ENCODE measurements at places on chromosomes 16 and 17. TPM values are rescaled to one million over a fixed set of nuclear protein-coding genes. Genes with fewer than 3 reads are reported as not detected.

GRCh38 chr17:59425085-59425931 lies 93.9 kb downstream of the YPEL2 start:
- no peak overlapping the region for H3K4me3 ChIP-seq
- H3K27me3 ChIP-seq, result no peaks in the 10 kb centered on the region
- no peak for DNase-seq
- no peaks in the 10 kb centered on the region for H3K36me3 ChIP-seq

GRCh38 chr17:2949469-2950044 lies 113.8 kb downstream of the OR1D5 start:
- no peak overlapping the region for H3K4me3 ChIP-seq
- no peaks in the 10 kb centered on the region for H3K36me3 ChIP-seq

GRCh38 chr16:31916056-31916488 lies 42.5 kb downstream of the ZNF267 start:
- no peak for DNase-seq
- H3K4me1 ChIP-seq, result no peaks in the 10 kb centered on the region
- H3K27me3 ChIP-seq, result no peaks in the 10 kb centered on the region
- H3K4me3 ChIP-seq, result peak overlapping the region; percentile 37

DNA sequence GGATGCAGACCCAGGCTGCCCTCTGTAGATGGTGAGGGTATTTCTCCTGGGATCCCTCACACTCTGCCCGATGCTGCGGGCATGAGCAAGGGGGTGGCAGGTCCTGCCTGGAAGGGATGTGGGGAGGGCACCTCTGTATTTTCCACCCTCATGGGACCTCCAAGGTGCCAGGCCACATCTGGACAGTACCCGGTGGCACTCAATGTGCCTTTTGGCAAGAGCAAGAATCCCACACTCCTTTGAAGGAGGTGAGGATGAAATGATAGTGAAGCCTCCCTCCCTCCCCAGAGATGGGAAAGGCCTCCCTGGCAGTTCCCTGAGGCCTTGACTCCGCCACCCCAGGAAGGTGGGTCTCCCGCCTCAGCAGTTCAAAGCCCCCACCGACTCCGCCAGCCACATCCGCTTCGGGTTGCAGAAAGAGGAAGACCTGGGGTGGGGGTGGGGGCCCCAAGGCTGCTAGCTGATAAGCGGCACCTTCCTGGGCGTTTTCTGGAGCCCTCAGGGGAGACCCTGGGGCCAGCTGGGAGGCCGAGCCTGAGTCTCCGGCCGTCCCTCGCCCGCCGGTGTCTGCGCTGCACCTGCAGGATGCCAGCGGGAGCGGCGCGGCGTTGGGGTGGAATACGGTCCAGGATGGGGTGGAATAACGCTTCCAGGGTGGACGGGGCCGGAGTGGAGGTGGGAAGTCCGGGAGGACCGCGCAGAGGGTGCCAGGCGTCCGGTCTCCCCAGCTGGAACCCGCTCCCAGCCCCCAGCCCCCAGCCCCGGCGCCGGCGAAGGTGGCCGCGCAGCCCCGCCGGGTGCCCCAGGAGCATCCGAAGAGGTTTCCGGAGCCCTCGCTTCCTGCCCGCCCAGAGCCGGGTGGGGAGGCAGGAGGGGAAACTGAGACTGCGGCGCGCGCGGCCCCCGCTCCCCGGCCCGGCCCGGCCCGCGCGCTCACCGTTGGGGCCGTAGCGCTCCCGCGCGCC lies 718 bp downstream of the ATP2A3 start:
- peaks cover 8% of the 10 kb centered on the region for H3K4me1 ChIP-seq
- no peak for DNase-seq
- no peaks in the 10 kb centered on the region for H3K27me3 ChIP-seq
- H3K4me3 ChIP-seq, result peak overlapping the region; percentile 47
- peak overlapping the region; percentile 19 for H3K27ac ChIP-seq

DNA sequence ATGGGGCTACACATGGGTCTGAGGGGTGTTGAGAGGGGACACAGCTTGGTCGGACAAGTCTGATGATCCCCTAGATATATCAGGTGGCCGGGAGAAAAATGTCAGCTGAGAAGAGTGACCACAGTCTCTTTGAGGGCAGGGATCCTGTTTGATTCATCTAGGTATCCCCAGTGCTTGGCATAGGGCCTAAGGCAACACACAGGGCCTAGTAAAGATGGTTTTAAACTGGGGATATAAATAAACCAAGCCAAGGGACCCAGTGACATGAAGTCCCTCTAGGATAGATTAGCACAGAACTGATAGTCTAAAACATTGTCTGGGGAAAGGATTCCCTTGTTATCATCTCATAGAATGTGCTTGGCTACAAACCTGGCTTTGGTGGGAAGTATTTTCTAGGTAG lies 1.4 kb downstream of the ERCC4 start:
- DNase-seq, result no peak
- H3K36me3 ChIP-seq, result peaks cover 3% of the 10 kb centered on the region
- H3K27me3 ChIP-seq, result no peaks in the 10 kb centered on the region
- no peak overlapping the region for H3K4me3 ChIP-seq

DNA sequence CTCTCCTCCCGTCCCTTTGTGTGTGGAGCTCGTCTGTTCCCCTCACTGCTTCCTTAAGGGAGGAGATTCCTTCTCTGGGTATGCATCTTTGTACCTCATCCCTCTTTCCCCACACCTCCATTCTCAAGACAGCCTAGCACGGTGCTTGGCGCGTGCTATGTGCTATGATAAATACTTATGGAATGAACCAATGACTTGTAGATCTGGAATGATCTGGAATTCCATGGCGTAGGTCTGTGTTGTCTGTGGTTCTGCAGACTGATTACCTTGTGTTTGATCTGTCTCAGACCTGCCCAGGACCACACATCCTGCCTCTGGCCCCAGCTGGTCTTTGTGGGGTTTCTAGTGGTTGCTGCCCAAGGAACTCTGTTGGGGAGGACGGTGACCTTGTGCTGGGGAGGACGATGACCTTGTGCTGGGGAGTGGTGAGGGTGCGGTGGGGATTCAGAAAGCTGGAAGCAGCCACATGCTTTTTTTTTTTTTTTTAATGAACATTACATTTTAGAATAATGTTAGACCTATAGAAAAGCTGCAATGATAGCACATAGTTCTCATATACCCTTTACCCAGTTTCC lies 33.5 kb upstream of the ETV4 start:
- no peaks in the 10 kb centered on the region for H3K36me3 ChIP-seq
- H3K27me3 ChIP-seq, result no peaks in the 10 kb centered on the region
- no peak for DNase-seq
- H3K27ac ChIP-seq, result no peak overlapping the region
- no peaks in the 10 kb centered on the region for H3K4me1 ChIP-seq

DNA sequence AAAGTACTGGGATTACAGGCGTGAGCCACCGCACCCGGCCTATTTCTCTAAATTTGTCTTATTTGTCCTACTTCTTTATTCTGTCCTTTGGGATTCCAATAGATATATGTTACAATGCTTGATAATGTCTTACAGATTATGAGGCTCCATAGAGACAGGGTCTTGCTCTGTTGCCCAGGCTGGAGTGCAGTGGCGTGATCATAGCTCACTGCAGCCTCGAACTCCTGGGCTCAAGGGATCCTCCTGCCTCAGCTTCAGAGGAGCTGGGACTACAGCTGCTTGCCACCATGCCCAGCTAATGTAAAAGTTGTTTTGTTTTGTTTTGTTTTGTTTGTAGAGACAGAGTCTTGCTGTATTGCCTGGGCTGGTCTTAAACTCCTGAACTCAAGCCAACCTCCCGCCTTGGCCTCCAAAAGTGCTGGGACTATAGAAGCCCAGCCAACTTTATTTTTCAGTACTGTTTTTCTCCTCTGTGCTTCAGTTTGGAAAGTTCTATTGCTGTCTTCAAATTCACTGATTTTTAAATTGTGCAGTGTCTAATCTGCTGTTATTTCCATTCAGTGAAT lies 10.3 kb downstream of the ANKRD13B start:
- H3K36me3 ChIP-seq, result no peaks in the 10 kb centered on the region
- no peak for DNase-seq
- no peak overlapping the region for H3K27ac ChIP-seq
- H3K4me1 ChIP-seq, result no peaks in the 10 kb centered on the region

DNA sequence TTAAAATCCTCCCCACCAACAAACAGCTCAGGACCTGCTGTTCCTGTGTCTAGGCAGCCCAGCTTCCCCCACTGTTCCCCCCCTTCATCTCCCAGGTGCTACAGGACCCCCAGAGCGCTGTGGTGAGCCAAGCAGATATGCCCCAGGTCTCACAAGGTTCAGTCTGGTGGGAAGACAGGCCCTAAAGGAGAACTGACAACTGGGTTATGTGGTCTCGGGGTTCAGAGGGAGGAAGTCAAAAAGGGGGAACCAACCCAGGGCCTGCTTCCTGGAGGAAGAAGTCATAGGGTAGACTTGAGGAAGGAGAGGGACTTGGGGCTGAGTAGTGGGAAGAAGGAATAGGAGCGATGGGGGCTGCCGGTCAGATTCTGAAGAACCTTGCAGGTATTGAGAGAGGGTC lies 2.6 kb downstream of the RIPOR1 start:
- H3K27me3 ChIP-seq, result no peaks in the 10 kb centered on the region
- H3K27ac ChIP-seq, result peak overlapping the region; percentile 66
- no peak for DNase-seq
- H3K4me1 ChIP-seq, result peaks cover 38% of the 10 kb centered on the region

GRCh38 chr17:28938552-28938951 lies 12.8 kb downstream of the PHF12 start:
- peak overlapping the region; percentile 54 for H3K27ac ChIP-seq
- H3K4me1 ChIP-seq, result peaks cover 45% of the 10 kb centered on the region
- no peaks in the 10 kb centered on the region for H3K36me3 ChIP-seq
- no peak for DNase-seq
- no peaks in the 10 kb centered on the region for H3K27me3 ChIP-seq
- no peak overlapping the region for H3K4me3 ChIP-seq

- H3K27ac ChIP-seq, result no peak overlapping the region
- no peak for DNase-seq
- H3K36me3 ChIP-seq, result no peaks in the 10 kb centered on the region
- H3K27me3 ChIP-seq, result no peaks in the 10 kb centered on the region
- no peaks in the 10 kb centered on the region for H3K4me1 ChIP-seq
- no peak overlapping the region for H3K4me3 ChIP-seq
Measured at GRCh38 chr16:55294931-55295342, 29.1 kb upstream of the IRX6 start.

GCGR gene
- 20.7 TPM for total RNA-seq

IL17C gene
- total RNA-seq, result not detected

C16orf92 gene
- not detected for total RNA-seq

TP53TG3B gene
- not detected for total RNA-seq

CTRB1 gene
- total RNA-seq, result not detected

TLCD3B gene
- 0.65 TPM for total RNA-seq

TPPP3 gene
- 0.28 TPM for total RNA-seq
